RPMI7951 (cell line): ENCODE measurements at places on chromosomes 3 and 15. TPM values are rescaled to one million over a fixed set of nuclear protein-coding genes. Genes with fewer than 3 reads are reported as not detected.

Gene CTDSPL
- 17.3 and 26.3 TPM in 2 replicates for total RNA-seq

Gene SNX22
- total RNA-seq = 0.12 and 0.29 TPM in 2 replicates

Gene ROBO1
- total RNA-seq = 36.2 and 40.0 TPM in 2 replicates

Gene TERC
- 45.8 and 88.5 TPM in 2 replicates for total RNA-seq

Gene ACKR4
- 0.98 and 2.6 TPM in 2 replicates for total RNA-seq

Gene LMCD1
- total RNA-seq = 31.8 and 40.6 TPM in 2 replicates

Gene GLDN
- total RNA-seq = 0.48 and 0.78 TPM in 2 replicates

Gene HCN4
- not detected in 2 replicates for total RNA-seq

Gene ECE2
- total RNA-seq = not detected in 2 replicates

Gene LEKR1
- 1.8 and 2.1 TPM in 2 replicates for total RNA-seq

Gene FETUB
- not detected in 2 replicates for total RNA-seq

Gene IQCF5
- total RNA-seq = not detected in 2 replicates

Gene TTLL13
- total RNA-seq = not detected in 2 replicates

Gene FHIT
- total RNA-seq = 2.4 and 3.6 TPM in 2 replicates

Gene ATP6V1A
- total RNA-seq = 65.1 and 75.0 TPM in 2 replicates

Gene ISLR
- total RNA-seq = 2.5 and 8.8 TPM in 2 replicates

Gene UBE3A
- total RNA-seq = 51.0 and 66.4 TPM in 2 replicates

Gene SCAANT1
- total RNA-seq = not detected in 2 replicates

Gene EFHB
- 1.1 and 1.6 TPM in 2 replicates for total RNA-seq

Gene SLC2A2
- not detected in 2 replicates for total RNA-seq

Gene LHFPL4
- not detected in 2 replicates for total RNA-seq

Gene CLDN16
- total RNA-seq = not detected in 2 replicates

Gene IL1RAP
- total RNA-seq = 17.4 and 22.5 TPM in 2 replicates

Gene ITPKA
- 9.2 and 13.2 TPM in 2 replicates for total RNA-seq

Gene PAK6
- total RNA-seq = 7.9 and 9.5 TPM in 2 replicates

Gene GPR156
- total RNA-seq = 0.24 and 0.68 TPM in 2 replicates

Gene KIF23
- total RNA-seq = 134 and 151 TPM in 2 replicates

Gene CELSR3
- total RNA-seq = 0.98 and 1.1 TPM in 2 replicates

Gene CATSPER2
- 0.60 and 1.9 TPM in 2 replicates for total RNA-seq

Gene SLC24A5
- total RNA-seq = 0.29 TPM in 1 of 2 replicates, not detected in the other

Gene ZNF662
- 0.29 and 0.72 TPM in 2 replicates for total RNA-seq

Gene RBP2
- not detected in 2 replicates for total RNA-seq

Gene TEX55
- total RNA-seq = not detected in 2 replicates

Gene UTS2B
- 0.59 TPM in 1 of 2 replicates, not detected in the other for total RNA-seq

Gene CCDC33
- total RNA-seq = 1.1 and 2.1 TPM in 2 replicates

Gene ACAN
- 0.78 and 0.96 TPM in 2 replicates for total RNA-seq

Gene FBXO40
- total RNA-seq = under 0.01 TPM in 2 replicates

Gene NEK11
- 4.0 and 5.0 TPM in 2 replicates for total RNA-seq

Gene SLC9A9
- total RNA-seq = 0.84 and 3.6 TPM in 2 replicates

Gene CYP19A1
- total RNA-seq = 0.48 and 0.59 TPM in 2 replicates

Gene CILP
- total RNA-seq = 0.10 TPM in 1 of 2 replicates, not detected in the other

Gene WDR49
- 0.12 TPM in 1 of 2 replicates, not detected in the other for total RNA-seq
